Uterus (tissue), 4 donors: ENCODE measurements at places on chromosomes 6 and 20. TPM values are rescaled to one million over a fixed set of nuclear protein-coding genes. Genes with fewer than 3 reads are reported as not detected.

DNA sequence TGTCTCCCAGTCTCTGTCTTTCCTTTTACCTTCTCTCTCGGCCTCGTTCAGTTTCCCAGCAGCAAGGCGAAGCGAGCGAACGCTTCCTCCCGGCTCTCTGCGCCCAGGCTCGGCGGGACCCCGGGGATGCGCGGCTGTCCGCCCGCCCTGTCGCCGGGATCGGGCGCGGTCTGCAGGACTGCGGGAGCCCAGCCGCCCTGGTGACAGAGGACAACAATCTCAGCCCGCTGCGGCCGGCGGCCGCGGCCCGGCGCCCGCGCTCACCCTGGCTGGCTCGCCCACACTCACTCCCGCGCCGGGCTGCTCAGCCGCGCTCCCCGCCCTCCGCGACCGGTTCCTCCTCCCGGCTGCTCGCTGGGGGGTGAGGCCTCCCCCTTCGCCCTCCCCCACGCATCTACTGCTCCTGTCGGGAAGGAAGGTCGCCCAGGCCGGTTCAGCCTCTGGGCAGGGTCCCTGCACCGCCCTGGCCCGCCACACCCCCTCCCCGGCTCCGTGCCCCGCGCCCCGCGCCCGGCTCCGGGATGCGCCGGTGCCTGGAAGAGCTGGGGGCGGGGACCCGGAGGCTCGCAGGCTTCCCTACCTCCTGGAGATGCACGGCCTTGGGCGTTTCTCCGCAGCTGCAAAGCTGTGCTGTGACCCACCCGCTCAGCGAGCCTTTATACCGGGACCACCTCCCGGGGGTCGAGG, 410 bp downstream of the SYNE1 start:
- H3K27me3 ChIP-seq = no peaks in the 10 kb centered on the region
- peak overlapping the region; percentile 76 for H3K27ac ChIP-seq
- peak overlapping the region; percentile 34 for H3K4me3 ChIP-seq
- peak; percentile 56 for DNase-seq
- no peaks in the 10 kb centered on the region for H3K36me3 ChIP-seq
- no peaks in the 10 kb centered on the region for H3K4me1 ChIP-seq

GRCh38 chr6:14500809-14501208, 383.2 kb downstream of the CD83 start:
- no peak overlapping the region for H3K4me3 ChIP-seq
- no peaks in the 10 kb centered on the region for H3K27me3 ChIP-seq
- no peaks in the 10 kb centered on the region for H3K36me3 ChIP-seq
- no peak for DNase-seq

- no peaks in the 10 kb centered on the region for H3K4me1 ChIP-seq
- no peaks in the 10 kb centered on the region for H3K27me3 ChIP-seq
- H3K36me3 ChIP-seq = no peaks in the 10 kb centered on the region
- no peak overlapping the region for H3K4me3 ChIP-seq
Observed at GRCh38 chr20:20755674-20756319, 43.4 kb upstream of the RALGAPA2 start.

- no peaks in the 10 kb centered on the region for H3K27me3 ChIP-seq
- H3K27ac ChIP-seq = no peak overlapping the region
- no peaks in the 10 kb centered on the region for H3K4me1 ChIP-seq
- no peaks in the 10 kb centered on the region for H3K36me3 ChIP-seq
- H3K4me3 ChIP-seq = no peak overlapping the region
Observed at GRCh38 chr20:48214601-48215000, 429.3 kb upstream of the SULF2 start.

- H3K4me3 ChIP-seq = no peak overlapping the region
- no peak overlapping the region for H3K27ac ChIP-seq
- DNase-seq = no peak
- H3K36me3 ChIP-seq = no peaks in the 10 kb centered on the region
- no peaks in the 10 kb centered on the region for H3K27me3 ChIP-seq
- H3K4me1 ChIP-seq = no peaks in the 10 kb centered on the region
Observed at GRCh38 chr6:63236398-63236817, 25.1 kb downstream of the FKBP1C start.

DNA sequence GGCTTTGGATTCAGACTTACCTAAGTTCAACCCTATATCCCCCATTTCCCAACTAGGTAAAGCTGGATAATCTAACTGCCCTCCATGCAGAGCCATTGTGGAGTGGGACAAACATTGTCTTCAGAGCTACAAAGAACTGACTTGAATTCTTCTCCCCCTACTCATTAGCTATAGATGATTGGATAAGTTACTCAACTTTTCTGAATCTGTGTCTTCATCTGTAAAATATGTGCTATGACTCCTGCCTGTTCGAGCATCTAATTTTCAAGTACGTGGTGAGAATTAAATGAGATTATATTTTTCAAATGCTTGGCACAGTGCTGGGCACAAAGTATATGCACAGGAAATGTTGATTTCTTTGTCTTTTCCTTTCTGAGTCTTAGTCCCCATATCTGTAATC, 240.3 kb upstream of the TCF21 start:
- no peak overlapping the region for H3K4me3 ChIP-seq
- no peak for DNase-seq
- H3K4me1 ChIP-seq = no peaks in the 10 kb centered on the region
- H3K27ac ChIP-seq = no peak overlapping the region
- H3K36me3 ChIP-seq = no peaks in the 10 kb centered on the region

GRCh38 chr6:44071670-44072451, 55.4 kb downstream of the MRPL14 start:
- no peaks in the 10 kb centered on the region for H3K27me3 ChIP-seq
- H3K36me3 ChIP-seq = no peaks in the 10 kb centered on the region
- peaks cover 14% of the 10 kb centered on the region for H3K4me1 ChIP-seq
- no peak overlapping the region for H3K4me3 ChIP-seq

GRCh38 chr20:14657266-14658005, 320.0 kb upstream of the FLRT3 start:
- no peaks in the 10 kb centered on the region for H3K36me3 ChIP-seq
- DNase-seq = no peak
- H3K4me3 ChIP-seq = no peak overlapping the region

GRCh38 chr6:163338671-163339405, 75.7 kb upstream of the QKI start:
- no peaks in the 10 kb centered on the region for H3K4me1 ChIP-seq
- H3K27me3 ChIP-seq = no peaks in the 10 kb centered on the region
- H3K27ac ChIP-seq = no peak overlapping the region
- H3K4me3 ChIP-seq = no peak overlapping the region
- DNase-seq = no peak

GRCh38 chr6:11036977-11037430, 7.1 kb downstream of the ELOVL2 start:
- H3K27ac ChIP-seq = no peak overlapping the region
- H3K4me1 ChIP-seq = no peaks in the 10 kb centered on the region
- no peaks in the 10 kb centered on the region for H3K36me3 ChIP-seq
- H3K27me3 ChIP-seq = no peaks in the 10 kb centered on the region
- no peak for DNase-seq

DNA sequence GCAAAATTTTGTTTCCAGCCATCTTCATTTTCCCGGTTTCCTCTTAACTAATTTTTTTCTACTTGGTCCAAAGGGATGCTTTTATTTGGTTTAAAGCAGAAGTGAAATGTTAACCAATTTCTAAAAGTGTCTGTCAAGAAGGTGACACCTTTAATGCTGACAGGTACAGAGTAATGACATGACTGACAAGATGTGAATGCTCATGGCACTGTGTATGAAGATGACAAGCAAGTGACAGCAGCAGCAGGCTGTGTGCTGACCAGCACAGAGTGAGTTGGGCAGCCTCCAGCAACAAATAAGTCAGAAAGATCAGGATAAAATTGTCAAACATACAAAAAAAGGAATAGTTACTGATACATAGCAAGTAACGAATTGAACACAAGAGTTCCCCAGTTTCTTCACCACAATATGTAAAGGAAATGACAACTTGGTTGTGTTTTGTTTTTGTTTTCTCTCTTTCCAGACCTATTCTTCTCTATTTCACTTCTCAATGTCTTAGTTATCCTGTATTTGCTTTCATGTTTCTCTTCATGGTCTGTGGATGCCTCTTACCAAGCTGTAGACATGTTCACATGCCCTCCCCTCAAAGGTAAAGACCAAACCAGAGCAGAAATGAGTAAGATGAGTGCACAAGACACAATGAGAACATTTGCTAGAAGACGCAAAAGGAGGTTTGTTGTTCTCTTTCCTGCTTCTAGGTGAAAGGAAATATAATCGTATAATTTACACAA, 174.9 kb downstream of the FRK start:
- H3K27me3 ChIP-seq = no peaks in the 10 kb centered on the region
- no peaks in the 10 kb centered on the region for H3K36me3 ChIP-seq
- no peak overlapping the region for H3K27ac ChIP-seq
- H3K4me3 ChIP-seq = no peak overlapping the region

TRIM31 gene
- not detected for total RNA-seq

MEP1A gene
- not detected for total RNA-seq

TBX18 gene
- under 0.01 TPM for total RNA-seq

ULBP1 gene
- not detected for total RNA-seq

DEFB123 gene
- total RNA-seq = not detected
